ENCODE measurements at places on chromosomes 4 and X.

DNA sequence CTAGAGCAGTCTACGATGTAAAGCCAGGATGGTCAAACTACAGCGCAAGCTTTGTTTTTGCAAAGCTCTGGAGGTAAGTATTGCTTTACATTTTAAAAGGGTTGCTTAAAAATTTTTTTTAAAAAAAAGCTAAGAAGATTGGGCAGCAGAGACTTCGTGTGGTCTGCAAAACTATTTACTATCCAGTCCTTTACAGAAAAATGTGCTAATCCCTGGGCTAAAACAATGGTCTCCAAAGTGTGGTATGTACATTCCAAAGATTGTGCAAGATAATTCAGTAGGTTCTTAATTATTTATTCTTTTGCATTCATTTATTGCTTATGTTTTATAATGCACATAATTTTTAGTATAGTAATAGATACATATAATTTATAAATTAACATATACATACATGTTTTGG is 113.2 kb downstream of the MFAP3L start:
- no peak for DNase-seq

GRCh38 chr4:44235897-44236296 is 212.7 kb downstream of the KCTD8 start:
- no peak for DNase-seq

GRCh38 chr4:8505229-8505628 is 64.7 kb downstream of the TRMT44 start:
- no peak for DNase-seq

- DNase-seq = peak; percentile 88
Observed at GRCh38 chr4:101279377-101279871, 67.9 kb downstream of the PPP3CA start.

DNA sequence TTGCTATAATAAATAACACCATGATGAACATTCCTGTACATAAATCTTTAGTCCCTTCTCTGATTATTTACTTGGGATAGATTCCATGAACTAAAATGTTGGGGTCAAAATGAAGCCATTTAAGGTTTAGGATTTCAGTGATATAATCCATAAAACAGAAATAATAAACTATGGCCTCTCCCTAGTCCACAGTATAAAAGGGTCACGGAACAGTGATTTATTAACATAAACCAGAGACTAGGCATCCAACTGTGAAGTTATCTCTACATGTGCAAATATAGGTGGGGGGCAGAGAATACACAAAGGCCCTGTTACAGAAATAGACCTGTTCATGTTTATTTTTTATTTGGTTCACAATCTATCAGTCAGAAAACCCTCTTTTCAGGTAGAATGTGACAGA is 499.1 kb upstream of the SLIT2 start:
- no peak for DNase-seq

DNA sequence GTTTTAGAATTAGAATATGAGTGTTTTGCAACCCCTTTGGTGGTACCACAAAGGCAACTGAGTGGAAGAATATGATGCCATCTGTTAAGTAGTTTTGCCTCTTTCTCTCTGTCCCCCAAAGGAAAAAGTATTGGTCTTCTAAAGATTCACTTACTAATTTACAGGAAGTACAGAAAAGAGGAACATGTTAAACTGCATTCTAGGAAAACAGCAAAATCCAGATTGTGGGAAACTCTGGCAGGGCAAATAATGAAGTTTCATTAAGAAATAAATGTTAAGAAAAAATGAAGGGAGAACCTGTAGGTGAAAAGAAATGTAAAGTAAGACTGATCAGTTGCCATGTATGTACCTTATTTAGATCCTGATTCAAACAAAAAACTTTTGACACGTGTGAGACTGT is 39.3 kb downstream of the NSUN7 start:
- no peak for DNase-seq

Data from muscle of back (tissue), 13 donors.